Cerebellum (tissue), 4 donors: ENCODE measurements at places on chromosomes 6 and 20.
A peak's percentile ranks its signal among the peaks of the same experiment; 100 is the strongest.

DNA sequence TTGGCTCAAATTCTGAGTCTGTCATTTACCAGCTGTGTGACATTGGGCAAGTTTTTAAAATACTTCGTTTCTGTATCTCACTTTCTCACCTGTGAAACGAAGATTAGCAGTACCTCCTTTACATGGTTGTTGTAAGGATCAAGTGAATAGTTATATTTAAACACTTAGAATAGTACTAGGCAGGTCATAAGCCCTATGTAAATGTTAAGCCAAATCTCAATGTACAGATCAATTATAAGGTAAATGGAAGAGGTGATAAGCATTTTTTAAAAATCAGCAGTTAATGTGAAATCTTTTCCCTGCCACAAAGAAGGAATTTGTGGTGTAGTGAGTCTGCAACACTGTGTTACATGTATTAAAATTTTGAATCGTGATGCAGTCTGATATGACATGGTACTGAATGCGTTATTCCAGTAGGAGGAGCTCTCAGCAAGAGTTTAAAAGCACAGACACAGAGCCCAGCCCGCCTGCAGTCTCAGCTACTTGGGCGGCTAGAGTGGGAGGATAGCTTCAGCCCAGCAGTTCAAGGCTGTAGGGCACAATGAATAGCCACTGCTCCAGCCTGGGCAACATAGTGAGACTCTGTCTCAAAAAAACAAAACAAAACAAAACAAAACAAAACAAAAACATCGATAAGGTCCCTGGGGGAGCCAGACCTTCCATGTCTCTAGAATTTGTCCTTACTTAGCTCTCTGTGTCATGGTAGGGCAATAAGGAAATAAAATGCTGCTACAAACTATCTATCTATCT is 46.0 kb downstream of the GTF2H5 start:
- DNase-seq = peak; percentile 71

GRCh38 chr6:165571068-165571682 is 91.9 kb downstream of the PDE10A start:
- no peak for DNase-seq

DNA sequence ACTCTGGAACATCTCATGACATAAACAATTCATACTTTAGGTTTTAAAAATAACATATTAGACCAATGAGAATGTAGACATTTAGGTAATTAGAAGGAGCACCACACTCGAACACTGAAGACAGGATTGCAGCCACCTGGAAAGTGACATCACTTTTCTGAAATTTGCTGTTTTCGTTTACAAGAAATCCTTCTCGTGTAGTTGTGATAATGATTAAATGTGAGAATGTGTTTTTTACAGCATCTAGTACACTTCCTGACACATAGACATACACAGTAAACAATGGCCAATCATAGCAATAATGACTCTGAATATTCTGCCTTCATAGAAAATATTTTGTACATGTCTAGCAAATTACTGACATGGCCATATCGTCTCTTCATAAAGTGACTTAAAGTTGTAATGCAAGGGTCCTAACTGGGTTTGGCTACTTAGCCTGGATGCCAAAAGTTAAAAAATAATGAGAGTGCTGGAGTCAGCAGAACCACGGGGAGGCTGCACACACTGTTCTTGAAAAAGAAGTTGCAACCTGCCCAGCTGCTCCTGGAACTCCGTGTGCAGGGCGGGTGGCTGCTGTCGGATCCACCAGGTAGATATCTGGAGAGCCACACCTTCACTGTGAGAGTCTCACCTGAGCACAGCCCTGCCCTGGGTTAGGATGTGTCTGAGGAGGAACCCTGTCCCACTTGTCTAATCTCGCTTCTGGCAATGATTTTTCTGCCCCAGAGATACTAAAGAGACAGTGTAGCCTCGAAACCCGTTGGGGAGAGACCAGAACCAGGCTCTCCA is 212.9 kb downstream of the QKI start:
- DNase-seq = no peak

DNA sequence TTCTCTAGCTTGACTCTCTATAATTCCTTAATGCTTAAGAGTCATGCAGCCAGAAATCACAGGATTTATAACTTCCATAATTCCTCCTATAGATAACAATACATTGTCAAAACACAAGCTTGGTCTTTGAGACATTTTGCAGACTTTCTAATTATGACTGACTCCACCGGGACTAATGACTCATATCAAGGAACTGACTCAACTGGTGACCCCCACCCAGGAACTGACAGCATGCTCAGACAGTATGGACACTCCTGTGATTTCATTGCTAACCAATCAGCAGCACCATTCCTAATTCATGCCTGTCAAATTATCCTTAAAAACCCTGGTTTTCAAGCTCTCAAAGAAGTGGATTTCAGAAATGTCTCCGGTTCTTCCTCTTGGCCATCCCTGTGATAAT is 670.5 kb upstream of the IMPG1 start:
- DNase-seq = no peak

GRCh38 chr6:8819446-8819845 is 384.1 kb upstream of the SLC35B3 start:
- DNase-seq = no peak

DNA sequence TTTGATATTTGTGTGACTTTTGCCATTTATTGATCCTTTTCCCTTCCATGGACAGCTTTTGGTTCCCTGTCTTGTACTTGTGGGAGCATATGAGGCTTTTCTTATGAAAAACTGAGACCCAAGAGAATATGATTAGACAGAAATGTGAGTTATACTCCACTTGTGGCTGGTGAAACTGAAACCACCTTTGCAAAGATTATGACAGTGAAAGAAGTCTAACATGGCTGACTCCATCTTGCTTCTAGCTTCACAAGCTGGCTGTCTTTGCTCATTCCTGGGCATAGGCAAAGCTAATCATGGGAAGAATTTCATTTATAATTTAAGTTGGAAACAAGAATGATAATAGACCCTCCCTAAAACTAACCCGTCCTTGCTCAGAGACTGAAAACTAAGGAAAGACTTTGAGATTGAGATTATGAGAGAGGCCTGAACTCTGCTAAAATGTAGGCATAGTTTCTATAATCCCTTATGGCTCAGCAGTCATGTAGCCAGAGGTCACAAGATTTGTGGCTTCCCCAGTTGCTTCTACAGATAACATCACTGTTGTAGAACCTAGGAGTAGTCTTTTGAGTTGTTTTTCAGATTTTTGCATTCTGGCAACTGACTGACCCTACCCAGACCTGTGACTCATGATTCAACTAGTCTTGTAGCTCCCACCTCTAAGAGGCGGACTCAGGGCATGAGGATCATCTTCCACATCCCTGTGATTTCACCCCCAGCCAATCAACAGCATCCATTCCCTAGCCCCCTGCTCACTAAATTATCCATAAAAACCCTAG is 50.9 kb upstream of the CD2AP start:
- DNase-seq = no peak
